Femur (tissue), 1 donor: ENCODE measurements at places on chromosomes 2 and 18.

- DNase-seq, result no peak
Observed at GRCh38 chr18:59669872-59670657, 27.2 kb downstream of the CCBE1 start.

DNA sequence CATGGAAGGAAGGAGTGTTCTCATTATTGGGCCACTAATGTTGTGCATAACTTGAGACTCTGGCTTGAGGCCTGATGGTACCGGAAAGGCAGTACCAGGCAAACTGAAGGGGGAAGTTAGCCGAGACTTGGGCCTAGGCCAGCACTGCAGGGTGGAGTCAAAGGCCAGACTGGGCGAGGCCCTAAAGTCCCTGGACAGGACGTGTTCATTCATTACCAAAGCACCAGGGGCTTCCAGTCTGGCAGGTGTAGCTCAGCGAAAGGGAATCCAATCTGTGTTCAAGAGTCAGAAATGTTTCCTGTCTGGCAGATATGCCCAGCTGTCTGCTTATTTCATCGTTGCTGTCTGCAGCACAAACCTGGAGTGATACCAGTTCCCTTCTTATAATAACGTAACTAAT lies 4.7 kb upstream of the ITSN2 start:
- DNase-seq, result peak; percentile 73

- no peak for DNase-seq
Observed at GRCh38 chr18:37567994-37568359, 2.4 kb upstream of the CELF4 start.

DNA sequence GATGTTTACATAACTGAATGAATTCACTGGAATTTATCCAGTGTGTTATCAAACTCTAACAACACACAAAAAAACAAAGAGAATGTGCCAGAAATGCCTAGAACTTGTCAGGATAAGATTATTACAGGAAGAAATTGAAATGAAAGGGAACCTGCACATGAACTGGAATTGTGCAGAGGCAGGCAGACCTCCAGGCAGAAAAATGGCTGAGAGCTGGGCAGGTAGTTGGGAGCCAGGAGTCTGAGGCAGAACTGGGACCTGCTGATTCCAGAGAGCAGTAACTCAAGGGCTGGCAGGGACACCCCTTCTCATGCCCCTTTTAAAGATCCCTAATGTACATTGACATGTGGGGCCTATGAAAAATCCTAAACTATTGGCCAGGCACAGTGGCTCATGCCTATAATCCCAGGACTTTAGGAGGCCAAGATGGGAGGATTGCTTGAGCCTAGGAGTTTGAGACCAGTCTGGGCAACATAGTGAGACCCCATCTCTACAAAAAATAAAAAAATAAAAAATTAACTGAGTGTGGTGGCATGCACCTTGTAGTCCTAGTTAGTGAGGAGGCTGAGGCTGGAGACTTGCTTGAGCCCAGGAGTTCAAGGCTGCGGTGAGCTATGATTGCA lies 674 bp upstream of the SP110 start:
- DNase-seq, result no peak
